Esophagus squamous epithelium (tissue), 5 donors: ENCODE measurements at places on chromosomes 7 and 10. TPM values are rescaled to one million over a fixed set of nuclear protein-coding genes. Genes with fewer than 3 reads are reported as not detected.

The GIMAP8 gene
- 12.2 TPM for total RNA-seq

The CFAP43 gene
- not detected for total RNA-seq

GRCh38 chr7:29063236-29063635 lies 83.1 kb downstream of the CPVL start:
- H3K4me1 ChIP-seq: no peaks in the 10 kb centered on the region
- DNase-seq: no peak
- no peaks in the 10 kb centered on the region for H3K36me3 ChIP-seq
- no peak overlapping the region for H3K27ac ChIP-seq
- no peak overlapping the region for H3K4me3 ChIP-seq

GRCh38 chr7:46658281-46658680 lies 737.2 kb upstream of the IGFBP3 start:
- no peaks in the 10 kb centered on the region for H3K36me3 ChIP-seq
- H3K4me3 ChIP-seq: no peak overlapping the region
- peaks cover 24% of the 10 kb centered on the region for H3K4me1 ChIP-seq

GRCh38 chr7:141562036-141562435 lies 10.8 kb downstream of the AGK start:
- H3K36me3 ChIP-seq: no peaks in the 10 kb centered on the region
- H3K27ac ChIP-seq: no peak overlapping the region
- no peaks in the 10 kb centered on the region for H3K27me3 ChIP-seq
- no peaks in the 10 kb centered on the region for H3K4me1 ChIP-seq

DNA sequence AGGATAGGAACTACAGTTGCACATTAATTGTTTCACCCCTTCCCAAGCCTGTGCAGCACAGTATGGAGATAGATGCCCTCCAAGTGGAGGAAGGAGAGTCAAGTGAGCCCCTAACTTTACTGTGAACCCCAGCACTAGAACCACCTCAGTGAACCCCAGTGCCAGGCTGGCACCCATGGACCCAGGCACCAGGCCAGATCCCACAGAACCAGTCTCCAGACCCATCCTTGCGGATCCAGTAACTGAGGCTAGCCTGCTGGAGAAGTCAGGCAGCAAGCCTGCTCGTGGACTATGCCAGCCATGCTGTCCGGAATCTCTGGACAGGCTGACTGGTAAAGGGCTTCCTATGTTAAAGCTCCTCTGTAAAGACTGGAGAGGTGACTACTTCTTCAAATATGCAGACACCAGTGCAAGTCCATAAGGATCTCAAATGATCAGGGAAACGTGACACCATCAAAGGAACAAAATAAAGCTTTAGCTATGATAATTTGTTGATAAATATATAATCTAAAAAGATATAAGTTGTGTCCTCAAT lies 27.7 kb downstream of the SHOC2 start:
- no peaks in the 10 kb centered on the region for H3K27me3 ChIP-seq
- H3K4me1 ChIP-seq: peaks cover 22% of the 10 kb centered on the region
- no peak overlapping the region for H3K27ac ChIP-seq
- H3K36me3 ChIP-seq: no peaks in the 10 kb centered on the region

GRCh38 chr7:117249696-117250095 lies 73.2 kb downstream of the WNT2 start:
- no peaks in the 10 kb centered on the region for H3K36me3 ChIP-seq
- no peak for DNase-seq
- H3K27me3 ChIP-seq: no peaks in the 10 kb centered on the region
- H3K27ac ChIP-seq: no peak overlapping the region
- no peak overlapping the region for H3K4me3 ChIP-seq

DNA sequence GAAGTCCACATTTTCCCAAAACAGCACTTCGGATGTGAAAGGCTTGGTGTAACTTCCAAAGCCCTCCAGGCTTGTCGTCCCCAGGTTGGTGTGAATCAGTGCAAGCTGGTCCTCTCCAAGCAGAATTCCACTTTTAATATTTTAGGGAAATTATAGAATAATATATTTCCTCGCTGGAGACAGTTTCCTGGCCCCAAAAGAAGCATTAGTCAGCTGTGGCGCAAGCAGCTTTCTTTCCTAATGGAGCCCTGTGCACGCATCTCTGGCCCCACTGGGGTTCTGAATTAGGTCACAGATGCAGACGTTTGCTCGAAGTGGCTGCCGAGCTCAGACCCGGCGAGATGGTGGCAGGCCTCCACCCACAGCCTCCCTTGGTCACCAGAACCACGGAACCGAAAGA lies 33.3 kb upstream of the MNX1 start:
- H3K36me3 ChIP-seq: no peaks in the 10 kb centered on the region
- H3K27me3 ChIP-seq: no peaks in the 10 kb centered on the region
- no peak for DNase-seq
- no peaks in the 10 kb centered on the region for H3K4me1 ChIP-seq

- DNase-seq: no peak
- H3K36me3 ChIP-seq: no peaks in the 10 kb centered on the region
- peaks cover 55% of the 10 kb centered on the region for H3K4me1 ChIP-seq
- peak overlapping the region; percentile 23 for H3K4me3 ChIP-seq
- H3K27ac ChIP-seq: peak overlapping the region; percentile 73
- H3K27me3 ChIP-seq: no peaks in the 10 kb centered on the region
These were observed 9.9 kb downstream of the TTYH3 start for GRCh38 chr7:2641406-2642393.
